ENCODE measurements at places on chromosomes 4 and X.

GRCh38 chrX:13837290-13837745 is 20.4 kb upstream of the GPM6B start:
- no peak for DNase-seq

DNA sequence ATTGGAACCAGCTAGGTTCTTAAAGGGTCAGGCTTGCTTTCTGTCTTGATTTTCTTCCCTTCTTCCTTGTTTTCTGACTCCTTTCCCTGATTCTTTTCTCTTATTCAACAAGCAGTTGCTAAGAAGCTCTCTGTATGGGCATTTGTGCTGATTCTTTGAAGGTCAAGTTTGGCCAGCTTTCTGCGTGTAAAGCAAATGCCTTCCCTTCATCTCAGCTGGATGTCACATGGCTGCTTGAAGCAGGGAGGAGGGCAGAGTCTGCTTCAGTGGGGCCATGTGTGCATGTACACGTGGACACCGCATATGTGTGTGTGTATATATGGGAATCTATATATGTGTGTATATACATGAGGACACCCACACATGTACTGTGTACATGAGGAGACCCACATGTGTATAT is 139.9 kb upstream of the ATP6AP2 start:
- no peak for DNase-seq

DNA sequence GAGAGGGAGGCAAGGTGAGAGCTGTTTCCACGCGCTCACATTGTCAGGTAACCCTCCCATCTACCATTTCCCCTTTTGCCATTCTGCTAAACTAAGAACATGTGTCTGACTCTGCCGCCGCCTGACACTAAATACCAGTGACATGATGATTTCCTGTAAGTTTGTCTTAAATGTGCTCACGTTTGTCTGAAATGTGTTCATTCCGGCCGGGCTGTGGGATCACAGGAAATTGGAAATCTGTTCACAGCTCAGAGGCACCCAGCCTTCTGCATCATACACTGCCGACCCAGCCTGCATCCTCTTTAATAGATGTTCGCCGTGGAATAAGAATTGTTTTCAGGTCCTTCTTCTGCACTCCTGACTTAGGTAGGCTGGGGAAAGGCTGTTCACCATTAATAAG is 336.2 kb upstream of the PPARGC1A start:
- no peak for DNase-seq

DNA sequence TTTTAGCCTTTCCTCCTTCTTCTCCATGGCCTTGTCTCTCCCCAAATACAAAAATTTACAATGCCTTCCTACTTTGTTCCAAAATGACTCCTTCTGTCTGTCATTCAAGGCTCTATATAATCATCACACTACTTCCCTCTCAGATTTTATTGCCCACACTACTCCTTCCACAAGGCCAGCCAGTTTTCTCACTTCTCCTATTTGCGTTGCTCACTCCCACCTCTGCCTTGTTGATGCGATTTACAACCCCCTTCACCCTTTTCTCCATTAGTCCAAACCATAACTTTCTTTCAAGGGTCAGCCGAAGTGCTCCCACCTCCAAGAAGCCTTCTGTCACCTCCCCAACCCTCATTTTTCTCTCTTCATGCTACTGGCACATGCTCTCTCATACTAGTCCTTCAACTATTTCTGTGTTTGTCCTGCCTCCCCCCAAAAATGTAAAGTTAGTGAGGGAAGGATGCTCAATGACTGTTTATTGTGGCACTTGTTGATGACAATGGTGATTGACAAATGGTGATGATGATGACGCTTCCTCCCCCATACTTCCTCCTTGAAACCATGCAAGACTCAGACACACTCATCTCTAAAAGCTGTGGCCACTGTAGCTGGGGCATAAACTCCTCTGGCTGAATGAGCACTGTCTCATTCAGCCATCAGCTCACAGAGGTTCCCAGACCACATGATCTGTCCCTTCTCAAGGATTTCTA is 2.7 kb upstream of the XKRX start:
- DNase-seq: no peak

DNA sequence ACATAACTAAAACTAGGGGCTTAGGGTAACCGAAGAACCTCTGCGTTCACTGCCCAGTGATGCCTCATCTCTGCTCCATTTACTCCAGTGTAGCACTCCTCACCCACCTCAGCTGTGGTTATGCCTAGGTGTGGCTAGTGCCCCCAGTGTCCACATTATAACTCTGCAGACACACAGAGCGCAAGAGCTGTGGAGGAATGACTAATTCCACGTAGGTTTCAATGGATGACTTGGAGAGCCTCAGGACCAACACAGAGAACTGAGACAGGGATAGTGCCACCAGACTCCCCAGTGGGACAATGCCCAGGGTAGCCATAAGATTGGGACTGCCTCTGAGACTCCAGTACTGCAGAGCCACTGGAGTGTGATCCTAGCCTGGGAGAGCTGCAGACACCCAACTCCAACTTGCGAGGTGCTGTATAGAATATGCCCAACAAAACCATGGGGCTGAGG is 542.4 kb upstream of the DIPK2B start:
- no peak for DNase-seq

GRCh38 chr4:55338486-55338885 is 7.6 kb upstream of the SRD5A3 start:
- DNase-seq: no peak

DNA sequence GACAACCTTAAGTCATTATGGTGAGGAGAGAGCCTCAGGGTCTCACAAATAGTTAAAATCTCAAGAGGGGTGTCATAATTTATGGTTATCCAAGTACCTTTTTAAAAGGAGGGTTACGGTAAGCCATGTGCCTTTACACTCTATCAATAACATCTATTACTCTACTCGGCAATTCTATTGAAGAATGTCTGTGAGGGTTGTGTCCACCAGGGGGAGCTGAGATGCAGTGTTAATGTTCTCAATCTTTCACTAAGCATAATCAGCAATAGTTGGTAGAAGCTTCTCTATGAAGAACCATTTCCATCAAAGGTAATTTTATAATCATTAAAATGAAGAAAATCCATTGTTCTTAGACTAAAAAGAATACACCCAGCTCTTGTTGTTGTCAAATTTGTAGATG is 457.4 kb downstream of the CENPC start:
- DNase-seq: no peak

- DNase-seq: no peak
These were observed 64.7 kb upstream of the UBQLN2 start for GRCh38 chrX:56498756-56499155.

Data from activated T-helper 1 cell treated with anti-CD3 and anti-CD28 coated beads, Interleukin-2, amount 50 U/mL, for 16 hours (primary cell).